Activated T-cell treated with anti-CD3 and anti-CD28 coated beads for 4 hours (primary cell): ENCODE measurements at places on chromosomes 16 and 17.

- peak; percentile 49 for DNase-seq
Observed at GRCh38 chr17:40516581-40517285, 15.3 kb upstream of the TNS4 start.

GRCh38 chr17:14616528-14616927 lies 315.6 kb downstream of the HS3ST3B1 start:
- DNase-seq, result no peak

DNA sequence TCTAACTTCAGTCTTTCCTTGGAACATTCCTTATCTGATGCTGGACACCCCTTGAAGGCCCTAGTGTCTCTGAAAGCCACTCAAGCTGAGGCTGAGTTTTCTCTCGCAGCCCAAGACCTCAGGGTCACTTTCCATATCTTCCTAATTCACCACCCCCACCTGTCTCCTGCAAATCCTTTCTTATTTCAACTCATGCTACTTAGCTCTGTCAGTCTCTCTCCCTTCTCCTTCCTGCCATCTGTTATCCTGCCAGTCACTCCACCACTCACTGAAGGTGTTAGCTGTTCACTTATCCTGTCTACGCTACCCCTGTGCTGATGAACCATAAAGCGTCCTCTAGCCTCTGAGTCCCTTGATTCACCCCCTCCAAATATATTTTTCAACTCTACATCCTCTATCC lies 143.9 kb upstream of the SHISA6 start:
- no peak for DNase-seq

- no peak for DNase-seq
Observed at GRCh38 chr16:78122774-78123315, 23.4 kb downstream of the WWOX start.

DNA sequence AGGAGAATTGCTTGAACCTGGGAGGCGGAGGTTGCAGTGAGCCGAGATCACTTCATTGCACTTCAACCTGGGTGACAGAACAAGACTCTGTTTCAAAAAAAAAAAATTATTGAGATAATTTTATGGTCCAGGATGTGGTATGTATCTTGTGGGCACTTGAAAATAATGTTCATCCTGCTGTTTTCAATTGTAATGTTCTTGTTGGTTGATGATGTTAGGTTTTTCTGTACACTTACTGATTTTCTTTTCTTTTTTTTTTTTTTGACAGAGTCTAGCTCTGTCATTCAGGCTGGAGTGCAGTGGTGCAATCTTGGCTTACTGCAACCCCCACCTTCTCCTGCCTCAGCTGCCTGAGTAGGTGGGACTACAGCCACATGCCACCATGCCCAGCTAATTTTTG lies 29.7 kb downstream of the TBX21 start:
- no peak for DNase-seq

DNA sequence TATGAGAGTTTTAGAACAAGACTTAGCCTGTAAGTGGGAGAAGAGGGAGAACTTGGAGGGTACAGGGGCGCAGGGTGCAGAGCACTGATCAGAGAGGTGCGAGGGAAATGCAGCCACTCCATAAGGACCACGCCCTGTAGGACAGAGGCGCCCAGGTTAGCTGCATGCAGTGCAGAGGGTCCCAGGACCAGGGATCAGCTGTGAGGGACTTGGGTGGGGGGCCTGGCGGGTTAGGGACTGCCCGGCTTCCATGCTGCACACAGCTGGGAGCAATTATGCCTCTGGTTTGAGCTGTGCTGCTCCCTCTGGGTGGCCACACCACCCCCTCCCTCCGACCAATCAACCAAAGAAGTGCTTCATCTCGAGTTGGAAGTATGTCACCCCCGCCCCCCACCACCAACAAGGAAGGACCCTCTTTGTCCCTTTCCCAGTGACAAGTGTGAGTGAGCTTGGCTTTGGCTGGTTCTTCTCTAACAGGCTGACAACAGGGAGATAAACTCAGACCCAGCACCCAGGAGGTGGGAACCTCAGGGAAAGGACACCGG lies 22.2 kb upstream of the CLEC18A start:
- DNase-seq, result no peak

GRCh38 chr17:9234389-9234945 lies 213.2 kb downstream of the NTN1 start:
- no peak for DNase-seq

DNA sequence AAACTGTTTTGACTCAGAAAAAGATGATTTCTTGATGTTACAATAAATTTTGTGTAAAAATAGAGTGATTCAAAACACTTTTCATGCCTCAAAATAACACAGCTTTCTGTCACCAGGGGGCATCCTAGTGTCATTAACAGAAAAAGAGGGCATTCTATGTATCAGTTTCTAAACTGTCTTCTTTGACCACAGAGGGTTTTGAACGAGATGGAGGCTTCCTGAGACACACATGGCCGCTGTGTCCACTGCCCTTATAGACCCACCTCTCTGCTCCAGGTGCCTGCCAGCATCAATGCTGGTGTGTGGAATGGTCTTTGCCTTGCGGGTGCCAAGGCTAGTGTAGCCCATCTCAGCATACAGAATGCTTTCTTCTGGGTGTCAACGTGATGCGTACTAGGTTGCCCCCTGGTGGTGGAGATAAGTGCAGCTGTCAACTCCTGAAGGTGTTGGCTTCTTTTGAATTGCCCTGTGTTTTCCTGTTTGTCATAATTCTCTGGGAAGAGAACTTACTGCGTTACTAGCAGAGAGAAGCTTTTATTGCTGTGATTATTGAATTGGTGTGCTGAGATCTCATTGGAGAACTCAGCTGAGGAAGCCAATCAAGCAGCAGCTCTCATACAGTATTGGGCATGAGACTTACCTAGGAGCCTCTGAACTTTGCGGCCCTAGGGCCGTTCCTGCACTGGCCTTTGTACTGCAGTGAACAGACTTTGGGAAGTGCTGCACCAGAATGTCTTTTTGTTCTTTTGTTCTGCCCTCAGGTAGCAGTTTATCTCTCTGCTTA lies 38.6 kb downstream of the USP10 start:
- peak; percentile 68 for DNase-seq

GRCh38 chr17:38556239-38556638 lies 49.5 kb downstream of the SRCIN1 start:
- no peak for DNase-seq

DNA sequence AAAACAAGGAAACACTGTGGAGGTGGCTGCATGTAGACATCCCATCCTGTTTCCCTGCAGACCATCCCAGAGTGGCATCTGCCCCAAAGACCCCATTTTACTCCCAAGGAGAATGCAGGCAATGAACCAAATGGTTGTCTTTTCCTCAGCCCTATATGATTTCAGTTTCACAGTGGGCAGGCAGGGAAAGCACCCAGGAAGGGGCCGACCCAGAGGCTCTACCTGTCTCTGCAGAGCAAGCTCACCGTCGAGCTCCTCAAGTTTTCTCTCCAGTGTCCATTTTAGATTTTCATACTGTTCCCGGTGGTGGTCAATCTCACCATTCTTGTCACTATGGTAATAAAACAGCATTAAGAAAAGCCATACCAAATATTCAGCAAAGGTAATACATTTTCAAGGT lies 14.6 kb downstream of the CCDC57 start:
- DNase-seq, result no peak

DNA sequence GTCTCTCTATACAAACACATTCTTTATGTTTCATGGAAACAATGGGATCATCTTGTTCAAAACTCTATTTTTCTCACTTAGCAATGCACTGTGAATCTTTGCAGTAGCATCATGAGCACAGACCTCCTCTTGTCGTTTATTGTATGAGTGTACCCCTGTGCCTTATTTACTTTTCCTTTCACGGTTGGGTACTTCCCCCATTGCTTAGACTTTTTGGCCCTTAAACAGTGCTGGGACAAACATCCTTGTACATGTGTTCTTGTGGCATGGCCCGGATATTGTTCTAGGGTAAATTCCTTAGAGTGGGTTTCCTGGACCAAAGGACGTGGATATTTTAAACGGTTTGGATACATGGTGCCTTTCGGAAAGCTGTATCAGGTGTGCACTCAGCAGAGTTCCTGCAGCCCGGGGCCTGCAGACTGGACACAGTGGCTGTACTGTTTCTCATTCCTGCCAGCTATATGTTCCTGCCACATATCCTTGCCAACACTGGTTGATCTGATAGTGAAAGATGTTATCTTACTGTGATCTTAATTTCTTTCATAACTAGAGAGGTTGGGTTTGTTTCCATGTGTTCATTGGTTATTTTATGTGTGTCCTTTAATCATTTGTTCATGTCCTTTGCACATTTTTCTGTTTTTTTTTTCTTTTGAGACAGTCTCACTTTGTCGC lies 111.1 kb downstream of the OR1D5 start:
- no peak for DNase-seq

DNA sequence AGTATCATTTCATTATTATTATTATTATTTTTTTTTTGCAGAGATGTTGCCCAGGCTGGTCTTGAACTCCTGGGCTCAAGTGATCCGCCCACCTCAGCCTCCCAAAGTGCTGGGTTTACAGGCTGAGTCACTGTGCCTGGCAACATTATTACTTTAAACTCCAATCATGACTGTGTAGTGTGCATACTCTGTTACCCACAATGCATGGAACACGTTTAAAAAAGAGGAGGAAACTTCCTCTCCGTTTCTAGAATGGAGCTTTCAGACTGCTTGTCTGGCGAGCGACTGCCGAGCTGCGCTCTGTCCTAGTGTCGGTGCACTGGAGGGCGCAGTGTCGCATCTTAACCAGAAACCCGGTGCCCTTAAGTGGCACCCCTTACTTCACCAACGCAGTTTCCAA lies 22.1 kb upstream of the FASN start:
- DNase-seq, result no peak

GRCh38 chr17:8079291-8080207 lies 8.0 kb downstream of the ALOX12B start:
- DNase-seq, result peak; percentile 68

- DNase-seq, result no peak
Observed at GRCh38 chr16:17567455-17567854, 96.7 kb upstream of the XYLT1 start.

- no peak for DNase-seq
Observed at GRCh38 chr17:66939461-66940114, 24.9 kb upstream of the CACNG4 start.
